ENCODE measurements at places on chromosomes 12 and 14.

DNA sequence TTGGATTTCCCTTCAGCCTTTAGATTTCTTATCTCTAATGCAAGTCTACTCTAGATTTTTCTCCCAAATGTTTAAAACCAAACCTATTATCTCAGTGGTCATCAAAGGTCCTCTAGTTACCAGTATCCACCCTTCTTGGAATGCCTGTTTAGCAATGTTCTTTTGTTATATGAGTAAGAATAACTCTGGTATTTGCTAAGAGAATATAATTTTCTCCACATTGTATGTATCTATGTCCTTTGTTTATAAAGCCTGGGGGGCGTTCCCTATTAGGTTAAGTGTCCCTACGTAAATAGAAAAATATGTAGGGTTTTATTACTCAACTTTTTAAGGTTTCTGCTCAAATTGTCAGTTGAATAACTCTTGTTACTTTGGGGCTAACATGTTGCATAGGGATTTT is 27.3 kb downstream of the PPM1A start:
- DNase-seq: no peak

DNA sequence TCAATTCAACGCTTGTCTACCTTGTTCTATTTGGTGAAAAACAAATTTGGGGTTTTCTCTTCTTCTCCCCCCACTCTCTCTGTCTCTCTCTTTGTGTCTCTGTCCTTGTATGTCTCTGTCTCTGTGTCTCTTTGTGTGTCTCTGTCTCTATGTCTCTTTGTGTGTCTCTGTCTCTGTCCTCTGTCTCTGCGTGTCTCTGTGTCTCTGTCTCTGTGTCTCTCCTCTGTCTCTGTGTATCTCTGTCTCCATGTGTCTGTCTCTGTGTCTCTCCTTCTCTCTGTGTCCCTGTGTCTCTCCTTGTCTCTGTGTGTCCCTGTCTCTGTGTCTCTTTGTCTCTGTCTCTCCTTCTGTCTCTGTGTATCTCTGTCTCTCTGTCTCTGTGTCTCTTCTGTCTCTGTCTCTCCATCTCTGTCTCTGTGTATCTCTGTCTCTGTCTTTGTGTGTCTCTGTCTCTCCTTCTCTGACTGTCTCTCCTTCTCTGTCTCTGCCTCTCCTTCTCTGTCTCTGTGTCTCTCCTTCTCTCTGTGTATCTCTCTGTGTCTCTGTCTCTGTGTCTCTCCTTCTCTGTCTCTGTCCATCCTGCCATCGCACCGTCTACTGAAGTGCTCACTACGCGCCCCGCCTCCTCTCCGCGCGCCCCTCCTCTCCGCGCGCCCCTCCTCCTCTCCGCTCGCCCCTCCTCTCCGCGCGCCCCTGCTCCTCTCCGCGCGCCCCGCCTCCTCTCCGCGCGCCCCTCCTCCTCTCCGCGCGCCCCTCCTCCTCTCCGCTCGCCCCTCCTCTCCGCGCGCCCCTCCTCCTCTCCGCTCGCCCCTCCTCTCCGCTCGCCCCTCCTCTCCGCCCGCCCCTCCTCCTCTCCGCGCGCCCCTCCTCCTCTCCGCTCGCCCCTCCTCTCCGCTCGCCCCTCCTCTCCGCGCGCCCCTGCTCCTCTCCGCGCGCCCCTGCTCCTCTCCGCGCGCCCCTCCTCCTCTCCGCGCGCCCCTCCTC is 12.8 kb downstream of the LRCOL1 start:
- no peak for DNase-seq

DNA sequence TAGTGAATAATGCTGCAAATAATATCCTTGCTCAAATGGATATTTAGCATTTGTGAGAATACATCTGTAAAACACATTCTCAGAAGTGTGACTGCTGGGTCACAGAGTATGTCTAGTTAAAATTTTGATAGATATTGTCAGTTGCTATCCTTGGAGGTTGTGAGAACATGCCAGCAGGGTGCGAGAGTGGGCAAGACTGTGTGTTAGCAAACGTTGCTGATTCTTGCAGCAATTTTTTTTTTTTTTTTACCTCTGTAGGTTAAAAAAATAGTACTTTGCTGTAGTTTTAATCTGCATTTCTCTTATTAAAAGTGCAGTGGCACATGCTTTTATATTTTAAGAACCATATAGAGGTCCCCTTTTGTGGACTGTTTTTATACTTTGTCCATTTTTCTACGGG is 4.5 kb upstream of the NYNRIN start:
- DNase-seq: no peak

- no peak for DNase-seq
These were observed 1.4 kb downstream of the ARHGDIB start for GRCh38 chr12:14959916-14960496.

DNA sequence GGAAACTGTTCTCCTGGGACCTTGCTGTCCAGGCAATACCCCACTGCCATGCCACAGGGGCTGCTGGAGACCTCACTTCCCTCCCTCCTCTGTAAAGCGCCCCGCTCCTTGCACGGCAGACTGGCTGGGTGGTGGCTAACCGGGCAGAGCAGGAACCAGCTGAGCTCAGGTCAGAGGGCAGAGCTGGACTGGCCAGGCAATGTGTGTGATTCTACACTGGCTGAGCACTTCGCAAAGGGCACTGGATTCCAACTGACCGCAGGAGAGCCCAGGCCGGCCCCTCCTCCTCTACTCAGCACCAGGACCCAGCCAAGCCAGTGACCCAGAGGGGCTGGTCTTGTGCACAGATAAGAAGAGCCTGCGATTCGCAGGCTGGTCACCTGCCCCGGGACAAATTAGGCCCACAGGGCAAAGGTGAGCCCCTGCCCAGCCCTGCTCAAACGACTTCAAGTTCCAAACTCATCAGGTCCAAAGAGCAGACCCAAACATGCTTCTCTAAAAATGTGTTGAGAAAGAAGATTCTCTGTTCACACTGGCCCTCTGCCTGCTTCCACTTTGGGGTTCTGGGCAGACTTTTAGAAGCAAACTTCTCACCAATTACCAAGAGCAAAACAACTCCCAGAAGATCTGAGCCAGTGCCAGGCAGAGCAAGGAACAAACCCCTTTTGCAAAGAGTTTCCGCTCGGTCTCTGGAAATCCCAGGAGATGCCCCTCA is 54.9 kb upstream of the DIO3 start:
- DNase-seq: no peak

GRCh38 chr12:45273717-45274271 is 57.9 kb downstream of the ANO6 start:
- no peak for DNase-seq

DNA sequence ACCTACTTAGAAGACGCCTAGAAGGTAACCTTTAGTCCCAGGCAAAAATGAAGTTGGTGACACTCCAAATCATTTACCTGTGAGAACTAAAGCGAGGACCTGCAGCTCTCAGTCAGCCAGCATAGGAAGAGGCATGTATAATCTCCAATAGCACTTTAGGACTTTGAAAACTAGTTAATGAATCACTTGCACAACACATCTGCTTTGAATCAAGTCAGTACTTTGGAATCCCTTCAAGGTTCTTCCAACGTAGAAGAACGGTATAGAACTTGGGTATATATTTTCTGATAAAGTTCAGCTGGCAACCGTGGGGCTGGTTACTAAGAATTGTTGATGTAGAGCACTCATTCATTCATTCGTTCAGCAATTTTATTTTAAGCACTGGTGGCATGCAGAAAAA is 251.9 kb downstream of the TMEM132D start:
- no peak for DNase-seq

GRCh38 chr12:105425254-105426174 is 95.0 kb downstream of the C12orf75 start:
- no peak for DNase-seq

- DNase-seq: no peak
These were observed 33.8 kb downstream of the KCNK10 start for GRCh38 chr14:88289234-88289633.

- DNase-seq: peak; percentile 56
These were observed 35.7 kb downstream of the STK38L start for GRCh38 chr12:27279826-27280225.

All from inflammatory macrophage treated with lipopolysaccharide for 1 hour (primary cell).